ENCODE measurements at places on chromosomes 16 and 17.

DNA sequence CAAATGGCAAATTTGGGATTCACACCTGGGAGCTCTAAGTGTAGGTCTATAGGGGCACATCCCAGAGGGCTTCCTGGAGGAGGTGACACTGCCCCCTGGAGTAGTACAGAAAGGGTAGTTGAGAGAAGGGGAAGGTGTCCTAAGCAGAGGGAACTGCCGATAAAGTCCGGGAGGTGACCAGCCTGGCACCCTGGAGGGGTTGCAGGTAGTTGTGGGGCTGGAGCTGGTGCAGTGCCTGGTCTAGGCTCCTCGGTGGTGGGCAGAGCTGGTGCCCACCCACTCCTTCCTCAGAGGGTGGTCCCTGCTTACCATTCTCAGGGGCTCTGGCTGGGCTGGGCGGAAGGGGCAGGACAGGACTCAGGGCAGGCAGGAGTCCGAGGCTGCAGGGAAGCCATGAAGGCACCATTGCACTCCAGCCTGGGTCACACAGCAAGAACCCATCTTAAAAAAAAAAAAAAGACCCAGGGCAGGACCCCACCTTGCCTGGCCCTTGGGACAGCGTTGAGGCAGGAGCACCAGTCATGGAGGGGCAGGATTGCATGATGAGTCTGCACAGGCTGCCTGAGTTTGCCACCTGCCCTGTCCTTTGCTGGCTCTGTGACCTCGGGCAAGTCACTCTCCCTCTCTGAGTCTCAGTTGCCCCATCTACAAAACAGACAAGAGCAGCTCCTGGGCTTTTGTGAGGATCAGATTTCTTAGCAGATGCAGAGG, 43.8 kb downstream of the LAT start:
- no peak for DNase-seq

GRCh38 chr16:63744077-63744874, 1377.6 kb downstream of the CDH11 start:
- DNase-seq = no peak

GRCh38 chr17:50209472-50210239, 8.2 kb upstream of the COL1A1 start:
- no peak for DNase-seq

DNA sequence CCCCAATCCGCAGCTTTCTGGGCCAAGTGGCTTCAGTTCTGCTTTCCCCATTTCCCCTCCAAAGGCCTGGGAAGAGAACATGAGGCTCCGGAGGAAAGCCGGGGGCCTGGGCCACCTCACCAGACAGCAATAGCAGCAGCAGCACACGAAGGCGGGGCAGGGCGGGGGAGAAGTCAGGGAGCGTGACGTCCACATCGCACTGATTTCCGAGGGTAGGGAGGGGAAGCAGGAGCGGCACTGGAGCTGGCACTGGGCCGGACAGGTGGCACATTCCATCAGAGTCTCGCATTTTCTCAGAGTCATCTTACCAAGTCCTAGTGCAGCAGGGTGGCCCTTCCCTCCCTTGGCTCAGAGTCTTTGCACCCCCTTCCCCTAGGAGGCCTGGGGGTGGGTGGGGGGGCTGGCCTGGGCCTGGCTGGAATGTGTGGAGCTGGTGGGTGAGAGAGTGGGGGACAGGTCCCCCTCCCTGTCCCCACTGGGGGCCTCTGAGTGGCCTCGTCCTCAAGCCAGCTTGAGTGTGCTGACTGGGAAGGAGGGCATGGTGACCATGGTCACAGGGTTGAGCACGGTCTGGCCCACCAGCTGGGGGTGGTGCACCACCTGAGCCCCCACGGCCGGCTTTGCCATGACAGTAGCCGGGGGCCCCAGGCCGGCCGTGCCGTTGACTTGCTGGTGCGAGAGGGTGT, 14.3 kb downstream of the MNT start:
- DNase-seq = no peak

DNA sequence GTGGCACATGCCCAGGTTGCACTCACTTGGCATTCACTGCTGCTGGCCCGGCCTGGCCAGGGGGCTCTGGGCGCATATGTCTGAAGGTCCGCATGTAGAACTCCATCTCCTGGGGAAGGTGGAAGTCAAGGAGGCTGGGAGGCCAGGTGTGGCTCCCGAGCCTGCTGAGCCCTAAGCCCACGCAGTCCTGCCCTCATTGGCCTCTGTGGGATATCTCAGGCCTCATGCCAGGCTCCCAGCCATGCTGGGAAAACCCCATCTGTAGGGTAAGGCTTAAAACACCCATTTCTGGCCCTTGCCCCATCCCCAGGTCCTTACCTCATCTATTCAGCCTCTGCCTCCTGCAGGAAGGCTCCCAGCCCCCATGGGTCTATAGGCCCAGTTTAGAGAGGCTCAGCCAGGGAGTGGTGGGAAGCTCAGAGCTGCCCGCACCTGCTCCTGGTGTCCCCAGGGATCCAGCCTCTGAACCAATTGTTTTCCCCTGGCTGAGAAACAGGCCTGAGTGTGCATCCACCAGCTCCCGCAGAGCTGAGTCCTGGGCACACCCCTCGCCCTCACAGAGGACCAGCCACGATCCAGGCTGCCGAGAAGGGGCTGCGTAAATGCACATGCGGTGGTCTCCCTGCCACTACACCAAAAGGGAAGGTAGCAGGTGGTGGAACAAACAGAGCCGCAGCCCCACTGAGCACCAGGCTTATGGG, 2.3 kb upstream of the TPPP3 start:
- no peak for DNase-seq

- no peak for DNase-seq
Measured at GRCh38 chr17:6627019-6627418, 13.5 kb downstream of the KIAA0753 start.

DNA sequence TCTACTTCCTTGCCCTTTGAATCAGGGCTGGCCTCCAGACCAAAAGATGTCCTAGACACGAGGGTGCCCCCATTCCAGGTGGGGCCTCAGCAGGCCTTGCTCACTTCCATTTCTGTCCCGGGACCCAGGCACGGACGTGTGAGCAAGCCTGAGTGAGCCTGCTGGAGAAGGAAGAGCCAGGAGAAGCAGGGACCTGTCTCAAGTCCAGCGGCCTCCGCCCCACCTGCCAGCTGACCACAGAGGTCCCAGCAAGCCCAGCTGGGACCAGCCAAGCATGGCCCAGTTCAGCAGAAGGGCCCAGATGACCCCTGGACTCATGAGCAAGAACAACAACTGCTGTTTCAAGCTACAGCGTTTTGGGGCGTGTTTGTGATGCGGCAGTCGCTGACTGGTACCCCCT, 24.7 kb downstream of the RBFOX3 start:
- no peak for DNase-seq

Data from activated CD4-positive, alpha-beta T cell treated with anti-CD3 and anti-CD28 coated beads, Interleukin-2, amount 50 U/mL, for 4 hours (primary cell).